ENCODE measurements at places on chromosomes 6 and 20. TPM values are rescaled to one million over a fixed set of nuclear protein-coding genes. Genes with fewer than 3 reads are reported as not detected.

GRCh38 chr20:23161968-23162696, 76.0 kb upstream of the CD93 start:
- DNase-seq: no peak

GRCh38 chr20:53786445-53787267, 193.0 kb upstream of the ZNF217 start:
- DNase-seq: no peak

DNA sequence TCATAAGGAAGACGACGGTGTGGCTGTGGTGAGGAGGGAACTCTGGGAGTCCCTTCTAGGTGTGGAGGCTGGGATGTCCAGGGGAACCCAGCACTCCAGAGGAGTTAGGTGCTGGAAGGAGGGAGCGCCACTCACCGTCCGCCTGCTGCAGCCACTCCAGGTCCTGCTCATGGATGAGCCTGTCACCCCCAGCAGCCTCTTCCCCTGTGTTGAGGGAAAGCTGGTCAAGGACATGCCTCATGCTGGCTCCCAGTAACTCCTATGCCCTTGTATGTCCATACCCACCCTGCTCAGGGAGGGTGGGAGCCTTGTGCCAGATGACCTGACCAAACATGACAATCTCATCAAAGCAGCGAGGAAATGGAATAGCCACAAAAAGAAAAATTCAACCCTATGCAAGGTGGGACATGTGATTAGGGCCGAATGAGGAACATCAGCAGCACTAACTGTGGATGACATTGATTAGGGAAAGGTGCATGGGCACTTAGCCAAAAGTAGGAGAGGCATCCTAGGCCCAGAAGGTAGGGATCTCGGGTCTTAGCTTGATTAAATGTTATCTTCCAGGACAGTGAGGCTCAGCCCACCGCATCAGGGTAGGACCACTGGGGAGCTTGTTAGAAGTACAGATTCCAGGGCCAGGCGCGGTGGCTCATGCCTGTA, 3.0 kb downstream of the DNPH1 start:
- no peak for DNase-seq

Gene NEURL2
- total RNA-seq: 1.1 TPM

DNA sequence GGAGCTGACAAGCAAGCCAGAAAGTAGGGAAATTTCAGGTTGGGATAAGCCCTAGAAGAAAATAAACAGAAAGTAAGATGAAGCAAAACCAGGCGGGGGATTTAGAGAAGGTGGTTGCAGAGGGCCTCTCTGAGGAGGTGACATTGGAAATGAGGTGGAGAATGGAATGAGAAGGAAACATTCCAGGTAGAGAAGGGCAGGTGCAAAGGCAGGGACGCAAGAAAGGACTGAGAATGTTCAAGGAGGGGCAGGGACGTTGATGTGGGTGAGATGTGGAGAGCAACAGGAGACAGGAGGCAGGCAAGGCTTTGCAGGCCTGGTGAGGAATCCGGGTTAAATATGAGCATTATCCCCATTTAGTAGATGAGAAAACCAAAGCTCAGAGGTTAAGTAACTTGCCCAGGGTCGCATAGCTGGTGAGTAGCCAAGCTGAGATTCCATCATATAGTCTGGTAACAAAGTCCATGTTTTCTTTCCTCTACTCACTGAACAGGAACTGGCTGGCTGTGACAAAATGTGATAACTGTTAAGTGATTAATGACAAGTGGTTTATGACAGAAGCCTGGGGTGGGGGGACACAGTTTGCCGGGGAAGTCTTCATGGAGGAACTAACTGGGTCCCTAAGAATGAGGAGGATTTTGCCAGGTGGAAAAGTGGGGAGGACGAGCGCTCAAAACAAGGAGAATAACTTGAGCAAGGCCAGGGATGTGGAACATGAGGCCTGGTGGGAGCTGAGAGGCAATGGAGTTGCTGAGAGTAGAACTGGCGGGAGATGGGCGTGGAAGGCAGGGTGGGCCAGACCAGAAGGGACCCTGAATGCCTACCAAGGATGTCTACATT, 32.6 kb downstream of the MRPL14 start:
- DNase-seq: no peak

Gene IMPG1
- total RNA-seq: not detected

Gene PDYN
- total RNA-seq: not detected

DNA sequence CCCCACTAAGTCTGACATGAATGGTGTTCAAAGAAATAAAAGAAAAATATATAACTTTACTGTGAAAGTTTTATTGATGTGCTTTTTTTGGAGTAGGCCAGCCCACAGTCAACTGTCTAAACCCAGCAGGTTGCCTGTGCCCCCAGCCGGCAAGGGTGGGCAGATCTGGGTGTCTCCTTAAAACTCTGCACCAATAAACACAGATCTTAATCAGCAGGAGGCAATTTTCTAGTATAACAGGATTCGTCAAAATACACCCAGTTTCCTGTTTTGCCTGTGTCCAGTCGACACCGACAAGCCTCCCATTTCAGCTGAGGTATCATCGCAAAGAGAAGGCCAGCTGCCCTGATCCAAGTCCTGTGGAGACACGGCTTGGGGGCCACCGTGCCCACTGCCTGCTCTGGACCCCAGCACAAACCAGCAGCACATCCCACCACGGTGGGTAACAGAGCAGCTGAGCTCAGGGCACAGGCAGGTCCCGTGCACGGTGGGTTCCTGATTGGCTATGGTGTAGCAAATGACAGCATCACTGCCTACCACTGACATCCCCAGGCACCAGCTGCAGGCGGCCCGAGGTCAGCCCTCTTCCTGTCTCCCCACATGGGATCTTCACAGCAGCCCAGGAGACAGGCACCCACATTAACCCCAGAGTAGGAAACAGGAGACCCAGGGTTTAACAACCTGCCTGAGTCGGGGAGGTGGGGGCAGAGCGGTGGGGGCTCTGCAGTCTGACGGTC, 15.7 kb downstream of the BMP7 start:
- no peak for DNase-seq

DNA sequence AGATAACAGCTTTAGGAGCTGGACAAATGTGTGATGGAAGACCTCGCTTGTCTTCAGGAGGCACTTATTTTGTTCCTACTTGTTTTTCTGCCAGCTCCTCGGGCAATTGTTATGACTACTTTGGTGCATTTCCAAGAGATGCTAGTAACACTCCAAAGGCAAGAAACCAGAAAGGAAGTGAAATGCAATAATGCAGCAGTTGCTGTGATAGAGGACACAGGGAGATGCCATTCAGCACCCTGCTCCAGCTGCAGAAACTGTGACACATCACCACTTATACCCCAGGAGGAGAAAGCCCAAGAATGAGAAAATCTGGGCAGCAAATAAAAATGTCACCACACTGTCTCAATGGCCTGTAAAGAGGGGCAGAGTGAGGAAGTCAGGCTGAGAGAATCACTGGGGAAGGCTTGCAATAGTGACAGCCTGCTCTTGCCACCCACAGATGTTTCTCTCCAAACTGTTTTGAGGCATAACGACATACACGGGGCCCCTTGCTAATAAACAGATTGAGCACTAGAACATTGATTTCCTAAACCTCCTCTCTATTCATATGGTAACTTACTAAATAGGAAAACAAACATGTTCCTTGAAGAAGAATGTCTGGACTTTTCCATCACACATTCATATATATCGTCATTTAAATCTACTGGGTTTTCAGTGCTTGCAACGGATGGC, 231.0 kb upstream of the PRND start:
- DNase-seq: no peak

DNA sequence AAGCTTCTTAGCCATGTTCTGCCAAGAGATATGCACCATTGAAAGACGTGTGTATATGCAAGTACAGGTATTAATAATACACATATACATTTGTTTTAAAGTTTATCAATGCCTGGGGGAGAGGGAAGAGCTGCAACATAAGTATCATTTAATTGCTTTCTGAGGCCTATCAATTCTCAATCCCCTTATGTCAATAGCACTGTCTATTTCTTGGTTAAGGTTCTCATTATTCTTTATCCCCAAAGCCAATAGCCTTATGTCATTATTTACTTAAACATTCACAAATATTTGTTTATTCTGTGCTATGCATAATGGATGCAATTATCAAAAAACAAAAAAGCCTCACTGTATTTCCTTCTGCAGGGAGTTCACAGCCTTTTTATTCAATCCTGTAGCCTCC, 350.3 kb upstream of the KCNQ5 start:
- DNase-seq: no peak

GRCh38 chr6:154247119-154247861, 109.3 kb downstream of the IPCEF1 start:
- no peak for DNase-seq

GRCh38 chr6:37783856-37784584, 35.5 kb upstream of the ZFAND3 start:
- DNase-seq: peak; percentile 19

- no peak for DNase-seq
Observed at GRCh38 chr20:48761874-48762273, 65.9 kb downstream of the PREX1 start.

DNA sequence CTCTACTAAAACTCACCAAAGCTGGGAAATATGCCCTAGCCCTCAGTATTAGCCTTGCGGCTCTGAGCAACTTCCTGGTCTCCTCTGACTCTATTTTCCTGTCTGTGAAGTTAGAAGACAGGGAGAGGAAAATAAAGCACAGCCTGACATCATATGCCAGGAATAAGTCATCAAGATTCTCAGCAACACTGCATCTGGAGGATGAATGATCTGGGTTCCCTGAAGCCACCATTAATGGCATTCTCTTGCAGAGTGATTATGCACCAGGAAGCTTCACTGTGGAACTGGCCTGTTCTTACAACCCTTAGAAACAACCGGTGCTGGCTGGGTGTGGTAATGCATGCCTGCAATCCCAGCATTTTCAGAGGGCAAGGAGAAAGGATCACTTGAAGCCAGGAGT, 12.4 kb downstream of the ADGRF5 start:
- no peak for DNase-seq

Gene TBC1D32
- total RNA-seq: 11.3 TPM

Gene LY6G6F
- not detected for total RNA-seq

DNA sequence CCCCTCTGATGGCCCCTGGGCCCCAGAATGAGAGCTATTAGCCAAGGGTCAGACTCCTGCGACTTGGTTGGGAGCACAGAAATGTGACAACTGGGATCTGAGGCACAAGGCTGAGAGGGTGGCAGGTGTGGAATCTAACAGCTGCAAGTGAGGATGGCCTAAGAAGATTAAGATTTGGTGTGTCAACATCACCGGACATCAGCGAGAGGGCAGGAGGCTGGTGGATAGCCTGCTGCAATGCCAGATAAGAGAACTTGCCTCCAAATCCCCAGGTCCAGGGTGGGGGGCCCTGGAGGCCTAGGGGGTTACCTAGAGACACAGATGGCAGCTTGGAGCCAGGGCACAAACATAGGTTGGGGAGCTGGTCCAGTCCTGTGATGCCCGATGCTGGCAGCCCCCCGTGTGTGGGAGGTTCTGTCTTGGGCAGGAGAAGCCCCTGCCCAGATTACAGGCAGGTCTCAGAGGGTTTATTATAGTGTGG, 155.8 kb downstream of the GRM4 start:
- DNase-seq: no peak

DNA sequence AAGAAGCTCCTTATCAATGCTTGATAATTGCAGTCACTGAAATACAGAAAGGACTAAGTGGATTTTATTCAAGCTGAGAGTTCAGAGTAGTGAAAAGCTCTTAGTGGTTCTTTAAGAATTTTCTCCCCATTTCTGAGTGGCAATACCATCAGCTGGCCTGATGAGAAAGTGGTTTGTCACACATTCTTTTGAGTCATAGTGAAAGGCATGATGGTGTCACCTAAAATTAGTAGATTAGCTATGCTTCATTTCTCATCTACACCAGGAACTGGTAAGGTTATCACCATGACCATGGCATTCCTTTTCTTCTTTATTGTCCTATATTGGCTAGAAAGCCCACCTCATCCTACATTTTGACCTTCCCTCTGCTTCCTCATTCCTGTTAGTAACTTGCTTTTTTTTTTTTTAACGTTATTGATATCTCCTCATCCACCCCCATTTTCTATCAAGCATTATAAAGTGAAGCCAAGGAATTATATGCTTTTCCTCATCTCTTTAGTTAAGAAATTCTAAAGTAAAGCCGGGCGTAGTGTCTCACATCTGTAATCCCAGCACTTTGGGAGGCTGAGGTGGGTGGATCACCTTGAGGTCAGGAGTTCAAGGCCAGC, 67.4 kb upstream of the LOC128125822 start:
- DNase-seq: no peak

- no peak for DNase-seq
Observed at GRCh38 chr6:14985366-14985765, 260.5 kb upstream of the JARID2 start.

DNA sequence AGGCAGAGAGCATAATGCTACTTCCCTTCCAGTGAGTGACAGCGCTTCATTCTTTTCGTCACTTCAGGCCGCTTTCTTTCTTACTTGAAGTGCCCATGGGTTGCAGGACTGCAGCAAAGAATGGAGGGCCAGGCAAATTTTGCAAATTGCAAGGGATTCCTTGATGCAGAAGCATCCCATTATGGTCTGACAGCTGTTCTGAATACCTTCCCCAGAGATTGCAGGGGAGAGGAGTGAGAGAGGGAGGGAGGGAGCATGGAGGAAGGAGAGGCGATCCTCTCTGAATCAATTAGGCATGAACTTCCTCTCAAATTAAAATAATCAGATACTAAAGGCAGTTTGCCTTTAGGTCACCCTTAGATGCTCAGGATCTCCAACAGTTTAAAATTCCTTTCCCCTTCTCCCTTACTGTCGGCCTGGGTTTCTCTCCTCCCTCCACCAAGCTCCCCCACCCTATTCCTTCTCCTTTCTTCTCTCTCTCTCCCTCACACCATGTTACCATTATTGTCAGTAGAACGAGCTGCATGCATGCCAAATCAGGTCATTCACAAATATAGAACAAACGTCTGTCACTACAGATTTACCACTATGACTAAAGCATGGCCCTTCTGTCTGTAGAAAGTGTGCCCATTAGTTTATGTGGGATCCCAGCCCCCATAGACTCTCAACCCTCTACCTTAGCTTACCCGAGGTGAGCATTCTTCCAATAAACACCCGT, 289.2 kb downstream of the CD83 start:
- no peak for DNase-seq

Gene ZNF165
- total RNA-seq: 6.0 TPM

- DNase-seq: no peak
Observed at GRCh38 chr20:36856691-36857635, 19.0 kb upstream of the TLDC2 start.

Gene CRISP2
- total RNA-seq: not detected

GRCh38 chr6:145214570-145214969, 520.8 kb downstream of the EPM2A start:
- no peak for DNase-seq

Gene ELOVL2
- not detected for total RNA-seq

DNA sequence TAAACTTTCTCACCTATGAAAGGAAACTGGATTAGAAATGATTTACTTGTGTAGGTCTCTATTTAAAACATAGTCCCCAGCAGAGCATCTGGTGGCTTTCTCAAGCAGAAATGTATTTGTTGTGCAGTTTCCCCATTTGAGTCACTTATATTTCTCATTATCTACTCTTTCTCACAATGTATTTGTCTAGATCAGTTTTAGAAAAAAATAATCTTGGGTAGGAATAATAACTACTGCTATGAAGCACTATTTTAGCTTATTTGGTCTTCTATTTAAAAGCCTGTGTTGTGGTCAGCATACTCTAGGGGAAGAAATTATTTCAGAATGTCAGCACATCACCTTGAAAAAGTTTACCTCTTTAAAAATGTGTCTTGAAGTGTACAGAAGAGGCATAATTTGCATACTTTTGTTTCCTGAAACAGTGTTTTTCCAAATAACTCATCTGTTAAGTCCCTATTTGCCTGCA, 60.9 kb upstream of the PRL start:
- no peak for DNase-seq

Gene SLC35B2
- 29.1 TPM for total RNA-seq
